ENCODE measurements at places on chromosomes 16 and 17.
A peak's percentile ranks its signal among the peaks of the same experiment; 100 is the strongest.

- DNase-seq = no peak
Observed at GRCh38 chr17:57294629-57295501, 38.5 kb downstream of the MSI2 start.

GRCh38 chr16:89576153-89577054, 846 bp downstream of the CPNE7 start:
- no peak for DNase-seq

- DNase-seq = no peak
Observed at GRCh38 chr17:78507526-78507925, 69.7 kb downstream of the DNAH17 start.

- DNase-seq = peak; percentile 36
Observed at GRCh38 chr17:8375738-8376259, 705 bp downstream of the KRABD2 start.

DNA sequence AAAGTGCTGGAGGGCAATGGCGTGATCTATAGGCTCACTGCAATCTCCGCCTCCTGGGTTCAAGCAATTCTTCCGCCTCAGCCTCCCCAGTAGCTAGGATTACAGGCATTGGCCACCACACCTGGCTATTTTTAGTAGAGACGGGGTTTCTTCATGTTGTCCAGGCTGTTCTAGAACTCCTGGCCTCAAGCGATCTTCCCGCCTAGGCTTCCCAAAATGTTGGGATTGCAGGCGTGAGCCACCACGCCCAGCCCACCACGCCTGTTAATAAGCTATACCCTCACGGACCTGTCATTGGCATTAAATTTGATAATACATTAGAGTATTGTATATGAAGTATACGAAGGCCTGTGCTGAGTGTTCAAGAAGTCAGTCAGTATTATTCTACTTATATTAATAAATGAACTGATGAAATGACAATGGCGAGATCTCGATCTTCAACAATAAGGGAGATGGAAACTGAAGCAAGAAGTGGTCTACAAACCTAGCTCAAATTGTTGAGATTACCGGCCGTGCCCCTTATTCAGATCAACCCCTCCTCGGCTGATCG, 818 bp upstream of the BCAS3 start:
- DNase-seq = no peak

DNA sequence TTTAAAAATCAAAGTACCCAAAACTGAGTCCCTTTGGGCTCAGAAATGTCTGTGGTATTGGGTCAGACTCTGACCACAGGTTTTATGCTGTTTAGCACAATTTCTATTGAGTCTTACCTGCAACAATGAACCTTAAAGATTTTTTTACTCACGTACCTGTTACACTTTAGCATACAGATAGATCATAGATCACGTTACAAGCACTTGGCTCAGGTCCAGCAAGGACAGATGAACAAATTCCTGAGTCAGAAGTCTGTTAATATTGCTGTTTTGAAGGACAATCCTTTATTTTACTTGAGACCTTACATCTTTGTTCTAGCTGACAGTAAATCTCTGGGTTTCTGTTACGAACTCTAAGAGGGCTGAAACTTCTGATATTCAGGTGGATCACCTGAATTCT, 12.8 kb downstream of the SLC7A6OS start:
- no peak for DNase-seq

GRCh38 chr17:71067669-71068407, 898.5 kb downstream of the KCNJ2 start:
- DNase-seq = no peak

- no peak for DNase-seq
Observed at GRCh38 chr17:17125136-17126084, 80.7 kb downstream of the PLD6 start.

- no peak for DNase-seq
Observed at GRCh38 chr16:27625050-27625697, 75.2 kb downstream of the KATNIP start.

DNA sequence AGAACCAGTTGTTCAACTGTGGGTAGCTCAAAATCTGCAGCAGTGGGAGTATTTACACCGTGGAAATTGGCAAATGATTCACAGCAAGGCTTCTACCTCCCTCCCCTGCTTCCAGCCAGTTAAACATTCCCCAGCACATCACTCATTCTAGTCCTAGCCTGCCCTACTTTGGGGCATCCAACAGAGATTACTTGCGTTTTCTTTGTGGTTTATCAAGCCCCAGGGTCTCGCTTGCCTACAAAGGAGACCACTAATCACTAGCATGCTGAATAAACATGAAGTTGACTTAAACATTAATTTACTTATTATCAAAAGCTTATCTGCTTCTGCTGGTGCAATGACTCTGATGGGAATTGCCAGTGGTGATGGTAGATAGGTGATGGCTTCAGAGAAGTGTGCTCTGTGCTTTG, 94.5 kb downstream of the MARF1 start:
- no peak for DNase-seq

- no peak for DNase-seq
Observed at GRCh38 chr16:80591071-80591915, 50.5 kb downstream of the DYNLRB2 start.

DNA sequence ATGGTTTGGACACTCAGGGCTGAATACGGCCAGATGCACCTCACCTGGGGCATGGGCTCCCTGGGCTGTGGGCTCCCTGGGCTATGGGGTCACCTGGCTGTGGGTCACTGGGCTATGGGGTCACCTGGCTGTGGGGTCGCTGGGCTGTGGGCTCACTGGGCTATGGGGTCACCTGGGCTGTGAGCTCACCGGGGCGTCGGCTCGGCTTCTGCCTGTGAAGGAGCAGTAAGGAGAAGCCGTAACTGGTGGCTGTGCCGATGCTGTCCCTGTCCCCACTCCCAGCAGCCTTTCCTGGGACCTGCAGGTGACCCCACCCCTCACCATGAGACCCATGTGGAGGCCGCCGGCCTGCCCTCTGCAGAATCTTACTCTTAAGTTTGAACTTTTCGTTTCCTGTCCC, 1.9 kb upstream of the PERCC1 start:
- DNase-seq = no peak

DNA sequence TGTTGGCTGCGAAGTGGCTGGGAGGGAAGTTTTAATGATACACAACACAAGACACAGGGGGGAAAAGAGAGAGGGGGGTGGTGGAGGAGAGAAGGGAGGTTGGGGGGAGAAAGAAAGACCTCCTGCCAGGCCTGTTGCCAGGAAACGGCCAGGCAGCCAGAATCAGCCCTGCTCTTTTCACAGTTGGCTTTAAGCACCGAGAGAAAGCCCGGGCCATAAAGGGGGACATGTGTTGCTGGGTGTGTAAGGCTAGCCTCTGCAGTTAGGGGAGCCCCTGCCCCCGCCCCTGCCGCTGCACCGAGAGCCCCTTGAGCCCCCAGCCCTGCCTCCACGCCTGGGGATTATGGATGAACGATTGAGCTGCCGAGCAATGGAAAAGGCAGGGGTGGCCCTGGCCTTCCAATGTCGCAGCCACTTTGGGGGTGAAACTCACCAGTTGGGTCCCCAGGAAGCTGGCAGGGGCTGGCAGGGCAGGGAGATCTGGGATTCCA, 13.9 kb upstream of the WNT3 start:
- DNase-seq = no peak

GRCh38 chr17:7502987-7503386, 18.8 kb downstream of the POLR2A start:
- DNase-seq = no peak

- no peak for DNase-seq
Observed at GRCh38 chr16:404971-405486, 3.3 kb downstream of the DECR2 start.

GRCh38 chr17:42677921-42678781, 1.4 kb upstream of the PLEKHH3 start:
- DNase-seq = peak; percentile 71

GRCh38 chr17:21298056-21298982, 13.8 kb downstream of the MAP2K3 start:
- DNase-seq = no peak

- no peak for DNase-seq
Observed at GRCh38 chr17:44736551-44737240, 22.1 kb upstream of the ADAM11 start.

- DNase-seq = no peak
Observed at GRCh38 chr17:37746617-37747016, 1.8 kb upstream of the HNF1B start.

GRCh38 chr17:82003411-82004381, 19.0 kb downstream of the CENPX start:
- DNase-seq = no peak

- DNase-seq = no peak
Observed at GRCh38 chr17:50053654-50053960, 2.3 kb upstream of the ITGA3 start.

DNA sequence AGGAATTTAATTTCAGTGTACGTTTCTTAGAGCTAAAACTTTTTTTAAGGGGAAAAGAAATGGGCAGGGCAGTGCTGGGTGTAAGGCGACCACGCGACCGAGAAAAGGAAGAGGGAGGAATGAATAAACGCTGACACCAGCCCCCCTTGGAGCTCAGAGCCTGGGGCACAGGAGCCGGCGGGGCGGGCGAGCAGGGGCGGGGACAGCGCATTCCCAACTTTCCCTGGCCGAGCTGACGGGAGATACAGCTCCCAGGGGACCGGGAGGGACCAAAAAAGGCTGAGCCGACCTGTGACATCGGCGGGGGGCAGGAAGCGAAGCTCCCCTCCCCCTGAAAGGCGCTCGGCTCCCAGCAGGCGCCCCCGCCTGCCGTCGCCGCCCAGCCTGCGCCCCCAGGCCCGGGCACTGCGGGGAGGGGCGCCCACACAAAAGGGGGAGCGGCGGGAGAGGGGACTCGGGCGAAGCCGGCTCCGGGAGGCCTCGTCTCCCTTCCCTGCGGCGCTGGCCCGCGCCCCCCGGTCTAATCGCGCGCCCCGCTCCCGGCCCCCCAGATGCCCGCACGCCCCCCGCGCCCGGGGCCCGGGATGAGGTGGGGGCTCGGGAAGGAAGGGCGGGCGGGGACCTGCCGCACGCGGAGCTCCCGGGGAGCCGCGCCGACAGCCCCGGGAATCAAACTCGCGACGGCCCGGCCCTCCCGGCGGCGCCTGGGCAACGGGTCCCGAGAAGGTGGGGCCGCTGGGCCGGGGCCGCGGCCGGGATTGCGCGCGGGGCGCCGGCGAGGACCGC, 622 bp downstream of the CUEDC1 start:
- no peak for DNase-seq

DNA sequence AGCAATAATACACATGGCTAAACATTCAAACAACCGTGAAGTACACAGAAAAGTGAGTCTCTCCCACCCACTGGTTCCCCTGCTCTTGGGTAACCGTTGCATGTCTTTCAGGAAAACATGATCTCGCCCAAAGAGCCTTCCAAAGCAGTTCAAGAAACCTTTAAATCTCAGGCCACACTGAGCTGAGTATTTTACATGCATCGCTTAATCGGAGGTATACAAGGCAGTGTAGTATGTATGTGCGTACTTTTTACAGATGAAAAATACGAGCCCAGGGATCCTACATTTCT, 741 bp upstream of the DEXI start:
- DNase-seq = no peak
